ENCODE measurements at places on chromosomes 7 and 10.
A peak's percentile ranks its signal among the peaks of the same experiment; 100 is the strongest.

DNA sequence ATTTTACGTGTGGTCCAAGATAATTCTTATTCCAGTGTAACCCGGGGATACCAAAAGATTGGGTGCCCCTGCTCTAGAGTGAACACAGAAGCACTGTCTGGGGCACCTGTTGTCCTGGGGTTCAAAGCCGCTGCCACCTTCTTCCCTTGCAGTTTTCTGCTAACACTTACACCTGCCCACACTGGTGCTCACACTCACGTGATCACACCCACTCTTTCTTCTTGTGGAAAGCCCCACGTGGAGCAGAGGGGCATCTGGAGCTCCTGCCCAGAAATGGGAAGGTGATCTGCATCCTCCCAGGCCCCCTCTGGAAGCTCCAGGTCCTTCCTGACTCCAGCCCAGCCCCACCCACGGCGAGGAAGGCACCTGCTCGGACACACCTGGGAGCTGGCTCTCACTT is 42.9 kb downstream of the PTPRN2 start:
- no peak for DNase-seq

GRCh38 chr7:52639981-52640380 is 395.5 kb upstream of the POM121L12 start:
- peak; percentile 4 for DNase-seq

- DNase-seq: no peak
These were observed 105.3 kb downstream of the CPXM2 start for GRCh38 chr10:123786306-123786705.

- DNase-seq: no peak
These were observed 247.0 kb upstream of the PPP2R2D start for GRCh38 chr10:131653554-131654470.

- DNase-seq: peak; percentile 86
These were observed 269.9 kb downstream of the BAMBI start for GRCh38 chr10:28947171-28947570.

DNA sequence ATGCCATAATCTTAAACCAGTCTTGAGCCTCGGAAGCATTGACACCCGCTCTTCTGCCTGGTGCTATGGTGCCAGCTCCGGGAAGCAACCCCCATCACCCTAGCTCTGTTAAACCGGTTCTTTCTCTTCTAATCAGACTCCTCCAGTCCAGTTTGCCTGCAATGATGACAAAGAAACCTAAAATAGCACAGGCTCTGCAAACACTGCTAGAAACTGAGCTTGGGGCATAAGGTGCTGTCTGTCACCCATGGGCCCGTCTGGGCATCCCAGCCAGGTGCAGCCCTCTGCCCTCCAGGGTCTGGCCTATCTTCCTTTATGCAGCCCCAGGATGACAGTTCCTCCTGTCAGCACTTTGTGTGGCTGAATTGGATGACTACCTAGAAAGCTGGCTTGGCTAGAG is 14.2 kb upstream of the CAMK2G start:
- no peak for DNase-seq

GRCh38 chr10:75744261-75744660 is 312.8 kb downstream of the LRMDA start:
- DNase-seq: no peak

DNA sequence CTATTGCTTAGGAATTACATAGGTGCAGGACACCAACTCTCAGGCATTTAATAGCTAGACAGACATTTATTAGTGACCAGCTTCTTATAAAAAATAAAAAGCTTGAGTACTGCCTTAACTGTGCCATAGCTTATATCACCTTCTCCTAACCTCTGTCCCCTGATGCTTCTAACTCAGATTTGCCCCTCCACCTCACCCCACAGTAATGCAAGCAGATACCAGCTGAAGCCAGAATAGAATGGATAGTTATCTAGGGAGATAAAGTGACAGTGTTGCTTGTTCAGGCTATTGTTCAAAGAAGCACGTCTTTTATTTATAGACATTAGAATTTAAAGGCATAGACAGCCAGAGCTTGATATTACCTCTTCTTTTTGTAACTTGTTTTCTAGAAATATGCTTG is 99.6 kb upstream of the GLCCI1 start:
- no peak for DNase-seq

GRCh38 chr10:129629911-129630310 is 162.9 kb downstream of the MGMT start:
- no peak for DNase-seq

DNA sequence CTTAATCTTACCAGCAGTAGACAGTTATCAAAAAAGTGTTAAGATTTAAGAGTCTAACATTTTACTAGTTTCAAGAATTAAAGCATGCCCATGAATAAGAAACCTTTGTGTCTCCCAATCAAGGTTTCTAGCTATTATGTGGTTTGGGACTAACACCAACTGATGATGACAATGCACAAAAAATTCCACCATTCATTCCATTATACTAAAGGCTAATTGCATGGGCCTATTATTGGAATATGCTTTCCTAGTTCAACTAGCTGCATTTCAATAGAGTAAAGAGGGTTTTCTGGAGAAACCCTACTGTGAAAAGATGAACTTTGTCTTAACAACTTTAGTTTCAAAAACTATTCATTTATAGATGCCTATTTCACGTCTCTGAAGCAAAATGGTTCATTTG is 44.6 kb downstream of the UBE2H start:
- DNase-seq: no peak

DNA sequence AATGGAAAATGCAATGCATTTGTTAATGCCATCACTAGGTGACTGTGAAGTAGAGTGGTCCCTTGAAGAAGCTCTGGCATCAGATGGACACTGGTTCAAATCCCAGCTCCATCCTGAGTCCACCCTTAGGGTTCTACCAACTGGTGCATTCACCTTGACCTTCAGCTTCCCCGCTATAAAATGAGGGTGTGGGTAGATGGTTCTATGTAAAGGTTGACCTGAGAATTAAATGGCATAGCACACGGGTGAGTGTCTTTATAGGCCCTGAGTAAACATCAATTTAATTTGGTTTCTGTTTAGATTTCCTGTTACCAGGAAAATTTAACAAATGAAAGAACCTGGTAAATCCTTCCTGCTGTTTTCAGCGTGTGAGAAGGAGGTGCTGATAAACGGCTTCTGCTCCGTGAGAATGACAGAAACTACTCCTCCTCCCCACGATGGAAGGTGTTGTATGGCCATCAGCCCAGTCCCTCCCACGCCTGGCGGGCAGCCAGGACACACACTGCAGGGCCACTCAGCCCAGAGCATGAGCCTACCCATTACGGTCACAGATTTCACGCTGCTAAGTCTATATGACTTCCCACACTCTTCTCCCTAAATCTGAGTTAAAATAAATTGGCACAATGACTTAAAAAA is 210.1 kb downstream of the TNS3 start:
- peak; percentile 77 for DNase-seq

DNA sequence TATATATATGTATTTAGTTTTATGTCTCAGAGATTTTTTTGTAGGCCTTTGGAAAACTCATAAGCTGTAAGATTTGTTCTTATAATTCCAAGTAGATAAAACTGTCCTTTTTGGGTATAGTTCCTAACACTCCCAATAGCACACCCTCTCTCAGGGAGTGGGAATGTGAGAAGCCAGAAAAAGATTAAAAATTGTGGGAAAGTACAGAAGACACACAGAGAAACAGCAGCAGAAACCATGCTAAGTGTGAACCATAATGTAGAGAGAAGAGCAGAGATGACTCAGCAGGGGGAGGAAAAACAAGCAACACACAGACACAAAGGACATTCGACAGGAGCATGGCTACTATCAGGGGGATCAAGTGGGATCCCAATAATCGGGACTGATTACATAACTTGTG is 401.6 kb downstream of the MAGI2 start:
- peak; percentile 8 for DNase-seq

GRCh38 chr10:69498711-69499471 is 47.6 kb downstream of the TSPAN15 start:
- DNase-seq: no peak

- peak; percentile 88 for DNase-seq
These were observed 43.4 kb downstream of the BPGM start for GRCh38 chr7:134690016-134690415.

DNA sequence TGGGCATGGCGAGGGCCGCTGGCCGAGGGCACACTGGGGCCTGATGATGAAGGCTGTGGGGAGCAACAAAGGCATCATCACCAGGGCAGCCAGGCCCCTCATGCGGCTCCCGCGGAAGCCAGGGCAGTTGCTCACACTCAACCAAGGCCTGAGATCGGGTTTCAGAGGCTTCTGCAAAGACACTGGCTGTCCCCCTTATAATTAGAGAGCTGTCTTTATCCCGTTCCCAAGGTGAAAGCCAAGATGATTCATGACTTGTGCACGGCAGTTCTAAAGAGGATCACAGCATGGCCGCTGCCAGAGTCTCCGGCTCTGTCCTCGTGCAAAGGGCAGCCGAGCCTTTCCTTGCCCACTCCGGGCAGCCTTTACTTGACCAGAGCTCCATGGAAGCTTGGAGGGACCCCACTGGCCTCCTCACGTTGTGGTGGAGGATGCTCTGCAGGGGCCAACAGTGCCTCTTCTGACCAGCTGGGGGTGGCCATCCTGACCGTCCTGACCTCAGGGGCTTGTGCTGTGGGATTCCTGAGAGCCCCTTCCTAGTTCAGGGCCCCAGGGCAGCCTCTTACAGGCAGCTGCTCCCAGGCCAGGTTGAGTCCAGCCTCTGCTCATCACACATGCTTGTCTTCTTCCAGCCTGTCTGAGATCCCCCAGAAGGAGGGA is 82.3 kb downstream of the PRKAG2 start:
- peak; percentile 38 for DNase-seq

- peak; percentile 87 for DNase-seq
These were observed 144.5 kb downstream of the PPP1R3A start for GRCh38 chr7:113774182-113774807.

- no peak for DNase-seq
These were observed 6.2 kb downstream of the BUB3 start for GRCh38 chr10:123160311-123160980.

GRCh38 chr7:155466814-155467733 is 9.1 kb downstream of the EN2 start:
- DNase-seq: no peak

GRCh38 chr10:29642990-29643389 is 8.2 kb upstream of the SVIL start:
- peak; percentile 92 for DNase-seq

GRCh38 chr10:30862486-30862885 is 169.2 kb downstream of the ZNF438 start:
- DNase-seq: peak; percentile 93

Data from choroid plexus epithelial cell (primary cell).